ENCODE measurements at places on chromosomes 5 and 9.

DNA sequence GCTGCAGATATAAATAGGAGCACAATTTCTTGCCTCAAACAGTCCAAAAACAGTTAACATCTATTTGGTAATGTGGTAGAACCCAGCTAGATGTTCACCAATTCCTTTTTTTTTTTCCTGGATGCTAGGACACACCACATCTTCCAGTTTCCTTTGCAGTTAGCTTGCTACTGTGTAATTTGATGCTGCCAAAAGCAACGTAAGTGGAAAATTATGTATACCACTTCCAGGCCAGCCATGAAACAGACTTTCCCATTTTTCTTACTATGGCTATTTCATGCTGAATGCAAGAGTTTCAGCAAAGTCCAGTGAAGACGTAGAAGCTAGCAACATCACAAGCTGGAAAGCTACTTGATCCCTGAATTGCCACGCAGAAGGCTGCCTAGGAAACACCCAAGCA is 667.2 kb downstream of the TLE1 start:
- DNase-seq, result no peak

DNA sequence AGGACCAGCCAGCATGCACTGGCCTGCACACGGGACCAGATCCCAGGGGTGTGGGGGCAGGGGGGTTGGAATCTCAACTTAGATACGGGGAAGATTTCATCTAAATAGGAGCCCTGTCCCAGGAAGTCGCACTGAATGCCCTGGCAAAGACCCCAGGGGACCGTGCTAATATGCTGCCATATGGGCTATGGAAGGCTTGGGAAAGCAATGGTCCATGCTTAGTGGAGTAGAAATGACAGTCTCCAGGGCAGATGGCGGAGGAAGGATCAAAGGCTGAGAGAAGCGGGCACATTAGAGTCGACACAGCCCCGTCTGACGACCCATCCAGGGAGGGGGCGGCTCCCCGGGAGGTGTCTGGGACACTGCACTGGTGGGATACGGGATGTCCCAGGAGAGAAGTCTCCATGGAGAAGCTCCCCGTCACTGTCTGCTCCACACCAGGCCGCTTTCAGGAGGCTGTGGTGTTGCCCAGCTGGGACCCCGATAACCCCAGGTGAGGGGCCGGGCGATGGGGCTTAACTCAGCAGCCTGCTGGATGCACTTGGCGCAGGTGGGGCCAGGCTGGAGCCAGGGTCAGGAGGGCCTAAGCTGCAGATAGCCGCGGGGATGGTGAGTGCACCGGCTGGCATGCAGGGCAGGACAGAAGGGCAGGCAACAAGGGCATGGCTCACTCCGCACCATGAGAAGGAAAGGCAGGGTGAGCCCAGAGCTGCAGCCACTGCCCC is 377.7 kb upstream of the IRX1 start:
- peak; percentile 88 for DNase-seq

GRCh38 chr5:106127341-106127781 is 1543.4 kb downstream of the EFNA5 start:
- DNase-seq, result no peak

- DNase-seq, result no peak
Measured at GRCh38 chr5:168295574-168296201, 4.2 kb downstream of the WWC1 start.

DNA sequence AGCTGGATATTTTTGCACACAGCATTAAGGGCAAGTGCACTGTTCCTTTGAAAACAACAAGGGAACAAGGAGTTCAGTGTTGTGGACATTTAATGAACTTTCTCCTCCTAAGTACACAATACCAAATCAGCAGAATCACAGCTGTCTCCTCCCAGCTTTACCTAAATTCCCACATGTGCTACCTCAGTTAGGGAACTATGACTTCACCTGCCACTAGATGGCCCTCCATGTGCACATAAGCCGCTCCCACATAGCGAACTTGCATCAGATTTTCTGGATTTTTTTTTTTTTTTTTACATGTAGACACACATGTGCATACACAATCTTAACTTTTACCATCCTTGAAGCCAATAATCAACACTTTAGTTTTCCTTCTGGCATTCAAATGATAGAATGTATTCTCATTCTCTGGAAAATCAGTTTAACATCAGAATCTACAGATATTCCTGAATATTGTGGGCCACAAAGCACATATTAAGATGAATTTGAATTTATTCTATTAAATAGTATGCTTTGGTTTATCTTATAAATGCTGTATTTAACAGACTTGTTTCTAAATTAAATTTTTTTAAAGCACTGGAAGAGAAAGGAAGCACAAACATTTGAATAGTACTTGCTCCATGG is 123.6 kb downstream of the PALM2AKAP2 start:
- no peak for DNase-seq

GRCh38 chr9:71763832-71764231 is 4.5 kb downstream of the CEMIP2 start:
- DNase-seq, result no peak

GRCh38 chr5:23445573-23445972 is 61.8 kb upstream of the PRDM9 start:
- no peak for DNase-seq

GRCh38 chr5:168354397-168354796 is 63.0 kb downstream of the WWC1 start:
- no peak for DNase-seq

DNA sequence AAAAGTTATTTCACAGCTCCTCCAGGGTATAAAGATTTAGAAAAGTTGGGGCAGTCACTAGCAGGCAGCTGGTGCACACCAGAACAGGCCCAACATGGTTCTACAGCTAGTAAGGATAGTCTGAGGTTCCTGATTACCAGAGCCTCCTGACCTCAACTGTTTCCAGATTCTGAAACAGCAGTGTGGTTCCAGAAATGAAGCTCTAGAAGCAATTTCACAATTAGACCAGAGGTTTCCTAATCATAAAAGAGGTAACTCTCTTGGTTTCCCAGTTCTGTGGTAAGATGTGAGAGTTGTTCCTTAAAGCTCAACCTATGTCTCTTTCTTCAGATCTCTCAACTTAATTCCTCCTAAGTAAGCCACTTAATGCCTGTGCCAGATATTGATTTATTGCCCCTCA is 11.9 kb downstream of the AGTPBP1 start:
- DNase-seq, result no peak

DNA sequence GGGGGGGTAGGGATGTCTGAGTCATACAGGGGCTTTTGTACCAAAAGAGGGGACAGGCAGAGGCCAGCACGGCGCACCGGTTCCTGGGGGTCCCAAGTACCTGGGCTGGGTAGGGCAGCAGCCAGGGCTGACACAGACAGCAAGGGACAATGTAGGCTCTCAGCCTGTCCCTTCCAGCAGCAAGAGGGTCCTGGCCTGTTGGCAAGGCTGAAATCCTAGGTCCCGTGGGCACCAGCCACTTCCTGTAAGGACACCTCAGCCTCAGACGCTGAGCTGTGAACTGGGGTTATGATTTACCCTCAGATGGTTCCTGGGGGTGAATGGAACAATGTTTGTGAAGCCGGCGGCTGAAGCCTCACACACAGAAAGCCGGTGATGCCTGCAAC is 41.3 kb downstream of the NACC2 start:
- DNase-seq, result no peak

DNA sequence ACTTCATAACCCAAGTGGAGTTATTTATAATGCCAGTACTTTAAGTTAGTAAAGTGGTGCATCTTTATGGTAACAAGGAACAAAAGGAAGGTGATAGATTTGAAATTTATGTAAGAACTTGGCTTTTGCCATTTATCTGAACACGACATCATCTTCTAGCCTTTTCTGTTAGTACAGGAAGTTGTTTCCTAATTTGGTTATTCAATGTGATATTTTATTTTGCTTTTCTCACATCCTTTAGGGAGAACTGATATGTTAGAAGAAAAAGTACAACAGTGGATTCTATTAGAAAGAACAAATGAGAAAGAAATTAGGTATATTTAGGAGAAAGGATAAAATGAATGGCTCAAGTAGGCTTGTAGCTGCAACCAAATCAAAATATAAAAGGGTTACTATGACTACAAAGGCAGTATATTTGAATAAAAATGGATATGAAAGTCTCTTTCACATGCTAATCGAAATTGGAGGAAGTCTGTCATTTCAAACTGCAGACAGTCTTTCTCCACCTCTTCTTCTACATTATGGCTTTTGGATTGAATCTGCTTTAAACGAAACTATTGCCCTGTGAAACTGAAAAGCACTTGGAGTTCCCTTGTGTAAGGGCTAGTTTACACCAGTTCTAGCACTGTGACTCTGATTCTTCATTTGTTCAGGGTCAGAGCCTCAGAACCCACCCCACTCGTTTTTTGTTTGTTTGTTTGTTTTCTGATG is 18.5 kb upstream of the SLC24A2 start:
- no peak for DNase-seq

Measured in NCI-H524 treated with DMSO at 0.1 percent for 48 hours (cell line).